Mesenteric fat pad (tissue), 1 donor: ENCODE measurements at places on chromosomes 2 and 18. TPM values are rescaled to one million over a fixed set of nuclear protein-coding genes. Genes with fewer than 3 reads are reported as not detected.

Gene PAIP2B
- total RNA-seq: 1.3 TPM

Gene MSTN
- 0.48 TPM for total RNA-seq

Gene LYPD6
- total RNA-seq: not detected

Gene TMEM178A
- total RNA-seq: 1.5 TPM

GRCh38 chr2:22329211-22330154, 1055.5 kb upstream of the KLHL29 start:
- DNase-seq: no peak

GRCh38 chr2:112870841-112871835, 34.6 kb upstream of the IL1B start:
- DNase-seq: no peak

- DNase-seq: no peak
Measured at GRCh38 chr18:60147323-60147722, 225.3 kb downstream of the MC4R start.

- DNase-seq: peak; percentile 94
Measured at GRCh38 chr2:199459286-199460100, 1.8 kb upstream of the SATB2 start.

DNA sequence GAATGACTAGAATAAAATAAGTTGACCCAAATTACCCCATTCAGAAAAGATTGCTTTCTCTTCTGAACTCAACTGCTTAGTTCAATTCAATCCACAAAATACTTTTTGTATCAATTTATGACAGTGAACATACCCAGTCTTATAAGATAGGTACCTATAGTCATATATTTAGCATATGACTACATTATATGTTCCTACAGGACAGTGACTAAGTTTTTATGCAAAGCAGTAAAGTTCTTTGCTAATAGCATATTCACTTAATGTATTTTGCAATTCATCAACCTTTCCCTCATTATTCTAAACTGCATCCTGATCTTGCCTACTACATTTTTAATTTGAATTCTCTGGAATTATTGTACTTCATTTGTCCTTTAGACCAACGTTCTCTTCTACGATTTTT, 30.3 kb upstream of the C2orf15 start:
- no peak for DNase-seq

GRCh38 chr2:45992741-45993475, 304.3 kb upstream of the EPAS1 start:
- no peak for DNase-seq
